ENCODE measurements at places on chromosomes 1 and 21.

GRCh38 chr1:192824511-192824910, 15.7 kb downstream of the RGS2 start:
- DNase-seq = no peak

DNA sequence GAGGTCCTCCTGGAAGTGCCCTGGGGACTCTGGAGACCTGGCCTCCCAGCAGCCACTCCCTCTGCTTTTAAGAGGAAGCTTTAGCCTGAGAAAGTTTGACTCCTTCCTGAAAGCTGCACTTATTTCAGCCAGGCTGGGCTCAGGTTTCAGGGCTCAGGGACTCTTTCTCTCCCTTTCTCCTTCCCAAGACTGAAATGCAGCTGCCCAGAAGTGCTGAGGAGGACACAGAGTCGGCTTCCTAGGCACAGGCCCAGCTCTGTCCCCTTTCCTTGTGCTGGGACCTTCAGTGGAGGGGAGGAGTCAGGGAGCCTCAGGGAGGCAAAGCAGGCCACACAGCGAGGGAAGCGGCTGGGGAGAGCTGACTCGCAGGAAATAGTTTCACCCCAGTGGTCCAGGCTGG, 137.3 kb downstream of the NAV1 start:
- DNase-seq = peak; percentile 42

DNA sequence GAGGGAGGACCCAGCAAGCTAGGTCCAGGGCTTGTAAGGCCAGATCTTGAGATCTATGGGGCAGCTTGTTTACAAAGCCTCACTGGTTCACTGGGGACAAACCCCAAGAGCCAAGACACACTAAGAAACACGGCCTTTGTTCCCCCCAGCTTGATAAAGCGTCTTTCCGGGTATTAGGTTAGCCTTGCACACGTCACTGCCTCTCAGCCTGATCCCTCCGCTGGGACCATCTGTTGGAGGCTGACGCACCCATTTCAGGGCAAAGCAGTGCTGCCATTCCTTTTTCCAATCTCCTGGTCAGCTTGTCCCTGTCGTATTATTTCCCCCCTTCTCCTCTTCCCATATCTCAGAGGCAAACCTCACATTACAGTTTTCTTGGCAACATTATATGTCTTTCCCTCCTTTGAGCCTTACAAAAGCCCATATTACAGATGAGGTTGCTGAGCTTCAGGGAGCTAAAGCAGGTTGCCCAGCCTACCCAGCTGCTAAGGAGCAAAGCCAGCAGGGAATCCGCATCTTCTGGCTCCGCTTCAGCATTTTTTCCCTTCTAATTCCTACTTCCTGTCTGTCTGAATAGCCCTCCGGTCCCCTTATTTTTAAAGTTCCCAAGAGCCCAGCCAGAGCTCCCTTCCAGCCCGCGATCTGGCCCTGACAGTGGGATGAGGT, 4.1 kb downstream of the HEYL start:
- no peak for DNase-seq

GRCh38 chr1:110243574-110243973, 33.5 kb downstream of the KCNC4 start:
- no peak for DNase-seq

DNA sequence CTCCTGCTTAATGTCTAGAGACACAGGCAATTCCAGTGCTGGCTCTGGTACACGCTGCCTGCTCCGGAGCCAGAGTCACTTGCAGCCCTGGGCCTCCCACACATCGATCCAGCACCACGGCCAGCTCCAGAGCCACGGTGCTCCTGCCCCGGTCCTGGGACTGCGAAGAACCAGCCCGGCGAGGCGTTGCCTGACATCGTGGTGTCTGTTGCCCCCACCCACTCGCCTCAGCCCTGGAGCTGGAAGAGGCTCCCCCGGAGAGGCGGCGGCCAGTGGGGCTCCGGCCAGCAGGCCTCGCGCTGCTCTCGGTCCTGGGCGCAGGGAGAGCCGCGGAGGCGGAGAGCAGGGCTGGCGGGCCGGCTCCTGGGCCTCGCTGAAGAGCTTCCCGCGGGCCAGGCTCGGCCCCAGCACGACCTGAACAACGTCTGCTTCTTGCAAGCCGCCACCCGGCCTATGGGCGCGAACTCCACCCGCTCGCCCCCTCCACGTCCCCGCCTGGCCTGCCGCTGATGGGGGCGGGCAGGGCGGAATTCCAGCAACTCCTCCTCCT, 364.8 kb downstream of the CEP170 start:
- DNase-seq = peak; percentile 0

- DNase-seq = no peak
Observed at GRCh38 chr21:20257052-20257740, 741.0 kb upstream of the NCAM2 start.

GRCh38 chr1:50979937-50980336, 9.9 kb downstream of the CDKN2C start:
- no peak for DNase-seq

DNA sequence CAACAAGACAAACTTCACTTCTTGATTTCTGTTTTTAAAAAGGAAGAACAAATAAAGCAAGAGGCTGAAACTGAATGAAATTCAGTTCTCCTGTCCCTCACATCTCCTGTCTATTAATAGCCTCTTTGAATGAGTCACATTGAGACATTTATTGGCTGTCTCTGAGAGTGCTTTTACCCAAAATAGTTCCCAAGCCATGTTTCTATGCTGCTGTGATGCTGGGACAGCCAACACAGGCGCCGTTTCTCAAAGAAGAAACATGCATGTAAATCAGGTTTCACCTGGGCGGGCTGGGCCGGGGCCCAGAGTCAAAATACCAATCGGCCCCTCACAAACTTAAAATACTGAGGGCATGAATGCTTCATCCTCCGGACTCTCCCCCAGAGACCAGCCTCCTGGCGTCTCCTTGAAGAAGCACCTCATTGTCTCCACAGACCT, 105.2 kb downstream of the EDEM3 start:
- no peak for DNase-seq

DNA sequence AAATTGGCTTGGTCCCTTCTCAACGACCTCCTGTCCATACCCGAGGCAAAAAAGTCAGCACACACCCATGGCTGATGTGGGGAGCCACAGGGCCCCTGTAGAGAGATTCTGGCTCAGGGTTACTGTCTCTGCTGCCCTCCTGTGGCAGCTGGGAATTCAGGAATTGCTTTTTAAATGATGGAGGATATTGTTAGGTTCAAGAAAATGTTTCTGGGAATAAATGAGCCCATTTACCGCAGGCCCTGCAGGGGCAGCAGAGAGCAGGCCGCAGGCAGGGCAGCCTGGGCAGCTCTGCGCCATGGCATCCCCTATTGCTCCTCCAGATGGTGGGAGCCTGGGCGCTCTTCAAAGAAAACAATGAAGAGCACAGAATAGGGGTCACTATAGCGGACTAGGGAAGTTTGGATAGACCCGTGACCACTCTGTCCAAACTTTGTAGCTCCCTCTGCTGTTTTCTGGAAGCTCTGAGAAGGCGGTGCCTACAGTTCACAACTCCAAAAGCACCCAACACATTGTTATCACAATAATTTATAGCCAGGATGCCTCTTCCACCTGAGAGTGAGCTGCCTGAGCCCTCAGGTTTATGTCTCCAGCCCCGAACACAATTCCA, 201.1 kb downstream of the BACH1 start:
- peak; percentile 75 for DNase-seq
